CD4-positive, alpha-beta T cell (primary cell): ENCODE measurements at places on chromosomes 5 and 9. TPM values are rescaled to one million over a fixed set of nuclear protein-coding genes. Genes with fewer than 3 reads are reported as not detected.

The P4HA2 gene
- total RNA-seq = not detected

The ARL10 gene
- total RNA-seq = 4.4 TPM

The HSPA5 gene
- 280 TPM for total RNA-seq

The IL13 gene
- not detected for total RNA-seq

The HAVCR1 gene
- 1.7 TPM for total RNA-seq

The GLRA1 gene
- total RNA-seq = not detected

The IRGM gene
- total RNA-seq = 4.0 TPM

The DPYSL3 gene
- total RNA-seq = not detected

The CCDC192 gene
- total RNA-seq = not detected

The NIM1K gene
- 0.08 TPM for total RNA-seq

The NRG2 gene
- total RNA-seq = 0.17 TPM

The RNF183 gene
- not detected for total RNA-seq

The BTNL8 gene
- total RNA-seq = not detected

The CRHBP gene
- not detected for total RNA-seq

GRCh38 chr9:130689937-130690700 lies 3.5 kb upstream of the EXOSC2 start:
- no peak for DNase-seq

DNA sequence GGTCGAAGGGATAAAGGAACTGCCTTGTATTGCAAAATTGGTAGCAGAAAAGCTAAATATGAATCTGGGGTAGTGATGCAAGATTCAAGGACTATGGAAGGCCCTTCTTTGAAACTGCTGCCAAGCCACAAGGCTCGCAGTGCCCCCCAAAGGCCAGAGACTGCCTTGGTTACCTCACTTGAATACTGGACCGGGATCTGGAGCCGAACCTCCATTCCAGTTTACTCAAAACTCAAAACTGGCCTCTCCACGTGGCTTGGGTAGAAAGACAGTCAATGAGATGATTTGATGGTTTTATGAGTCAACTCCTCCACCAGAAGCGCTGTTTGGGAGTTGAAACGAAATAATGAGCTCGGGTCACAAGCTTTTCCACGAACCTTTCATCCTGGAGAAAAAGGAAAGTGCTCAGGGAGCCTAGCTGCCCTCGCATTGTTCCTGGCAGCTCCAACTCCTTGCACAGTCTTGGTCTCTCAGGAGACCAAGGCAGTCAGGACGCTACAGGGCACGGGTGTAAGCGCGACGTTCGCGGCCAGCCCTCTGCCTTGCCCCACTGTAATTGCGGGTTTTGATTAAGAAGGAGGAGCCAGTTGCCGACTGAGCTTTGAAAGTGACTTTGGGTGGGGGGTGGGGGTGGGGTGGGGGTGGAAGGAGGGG lies 2.8 kb downstream of the ST8SIA4 start:
- DNase-seq = no peak

- no peak for DNase-seq
These were observed 178.8 kb upstream of the ERCC6L2 start for GRCh38 chr9:95696701-95697100.

- no peak for DNase-seq
These were observed 9.3 kb upstream of the ARAP3 start for GRCh38 chr5:141691286-141691866.

GRCh38 chr9:86589730-86590129 lies 235.5 kb upstream of the TUT7 start:
- no peak for DNase-seq

GRCh38 chr9:118129541-118129940 lies 425.3 kb downstream of the TLR4 start:
- no peak for DNase-seq

- DNase-seq = no peak
These were observed 143.4 kb downstream of the PALM2AKAP2 start for GRCh38 chr9:109923471-109923760.

DNA sequence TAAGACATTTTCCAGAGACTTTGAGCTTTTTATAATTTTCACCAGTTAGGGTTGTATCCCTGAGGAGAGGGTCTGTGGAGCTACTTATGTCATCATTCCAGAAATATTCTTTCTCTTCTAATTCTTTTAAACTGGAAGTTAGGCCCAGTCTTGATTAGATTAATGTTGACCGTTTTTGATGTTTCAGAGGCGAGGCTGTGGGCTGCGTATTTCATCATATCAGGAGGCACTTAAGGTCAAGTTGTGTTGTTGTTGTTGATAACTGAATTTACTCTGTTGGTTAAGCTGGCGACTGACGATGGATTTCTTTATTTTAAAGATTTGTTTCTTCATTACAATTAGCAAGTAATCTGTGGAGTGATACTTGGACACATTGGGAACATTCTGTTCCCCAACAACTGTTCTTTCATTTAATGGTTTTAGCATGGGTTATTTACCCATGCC lies 20.1 kb downstream of the IPO11 start:
- DNase-seq = no peak

GRCh38 chr5:142748568-142749249 lies 21.5 kb upstream of the ARHGAP26 start:
- peak; percentile 74 for DNase-seq

GRCh38 chr5:95808013-95808685 lies 14.4 kb downstream of the GLRX start:
- no peak for DNase-seq

GRCh38 chr9:37471942-37472684 lies 6.9 kb upstream of the ZBTB5 start:
- DNase-seq = no peak

DNA sequence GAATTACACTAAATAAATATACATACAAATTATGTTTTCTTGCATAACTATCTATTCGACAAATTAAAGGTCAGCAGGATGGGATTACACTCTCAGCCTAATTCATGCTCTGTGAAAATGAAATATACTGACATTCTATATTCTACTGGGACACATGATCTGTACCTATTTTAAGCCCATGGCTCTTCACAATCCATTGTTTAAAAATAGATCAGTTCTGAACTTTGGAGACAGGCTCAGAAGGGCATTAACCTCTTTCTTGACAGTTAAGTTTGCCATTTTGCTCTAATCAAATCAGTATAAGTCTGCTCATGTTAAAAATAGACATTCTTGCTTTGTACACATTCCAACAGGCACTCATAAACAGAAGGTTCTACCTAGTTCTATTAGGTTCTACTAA lies 361.2 kb downstream of the HCN1 start:
- no peak for DNase-seq

GRCh38 chr5:142772446-142773293 lies 2.5 kb downstream of the ARHGAP26 start:
- DNase-seq = no peak

DNA sequence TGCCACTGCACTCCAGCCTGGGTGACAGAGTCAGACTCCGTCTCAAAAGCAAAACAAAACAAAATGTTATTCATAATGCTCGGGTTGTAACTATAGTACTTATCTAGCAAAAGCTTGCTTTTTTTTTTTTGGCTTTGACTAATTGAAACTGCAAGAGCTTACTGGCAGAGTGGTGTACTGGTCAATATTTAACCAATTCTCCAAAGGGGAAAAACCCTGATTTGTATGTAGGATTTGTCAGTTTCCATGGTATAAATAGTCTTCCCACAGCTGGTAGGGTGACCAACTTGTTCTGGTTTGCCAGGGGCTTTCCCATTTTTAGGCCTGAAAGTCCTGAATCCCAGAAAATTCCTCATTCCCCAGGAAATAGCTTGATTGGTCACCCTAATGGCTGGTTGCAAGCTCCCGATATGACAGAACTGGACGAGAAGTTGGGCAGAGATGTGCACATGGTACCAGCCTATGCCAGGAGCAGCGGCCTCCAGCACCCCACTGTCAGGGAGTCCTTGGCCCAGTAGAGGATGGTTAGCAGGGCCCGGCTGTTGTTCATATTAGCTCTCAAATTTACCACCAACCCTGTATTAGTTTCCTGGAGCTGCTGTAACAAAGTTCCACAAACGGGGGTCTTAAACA lies 58.0 kb downstream of the FXN start:
- DNase-seq = no peak

DNA sequence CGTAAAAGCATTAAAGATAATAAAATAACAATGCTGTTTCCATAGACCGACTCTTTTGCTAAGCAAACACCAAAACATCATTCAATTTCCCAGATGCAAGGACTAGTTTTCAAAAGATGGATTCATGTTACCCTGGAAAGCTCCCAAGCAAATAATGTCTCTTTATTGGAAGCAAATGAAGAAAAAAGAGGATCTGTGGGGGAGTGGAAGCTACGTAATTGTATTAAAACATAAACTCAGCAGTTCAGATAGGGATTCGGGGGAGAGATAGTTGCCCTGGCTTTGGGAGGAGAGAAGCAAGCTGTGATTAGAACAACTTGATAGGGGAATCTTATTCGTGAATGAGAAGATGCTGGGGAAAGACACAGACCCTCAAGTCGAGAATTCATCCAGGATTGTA lies 491.0 kb upstream of the CLINT1 start:
- no peak for DNase-seq

GRCh38 chr5:26641492-26641891 lies 396.9 kb downstream of the CDH9 start:
- no peak for DNase-seq

GRCh38 chr9:132163457-132163875 lies 1.6 kb downstream of the NTNG2 start:
- no peak for DNase-seq

GRCh38 chr9:13778631-13779030 lies 499.1 kb upstream of the MPDZ start:
- DNase-seq = no peak

GRCh38 chr5:103847060-103847459 lies 284.5 kb upstream of the NUDT12 start:
- DNase-seq = no peak

GRCh38 chr9:7578951-7579350 lies 220.6 kb downstream of the DMAC1 start:
- no peak for DNase-seq

DNA sequence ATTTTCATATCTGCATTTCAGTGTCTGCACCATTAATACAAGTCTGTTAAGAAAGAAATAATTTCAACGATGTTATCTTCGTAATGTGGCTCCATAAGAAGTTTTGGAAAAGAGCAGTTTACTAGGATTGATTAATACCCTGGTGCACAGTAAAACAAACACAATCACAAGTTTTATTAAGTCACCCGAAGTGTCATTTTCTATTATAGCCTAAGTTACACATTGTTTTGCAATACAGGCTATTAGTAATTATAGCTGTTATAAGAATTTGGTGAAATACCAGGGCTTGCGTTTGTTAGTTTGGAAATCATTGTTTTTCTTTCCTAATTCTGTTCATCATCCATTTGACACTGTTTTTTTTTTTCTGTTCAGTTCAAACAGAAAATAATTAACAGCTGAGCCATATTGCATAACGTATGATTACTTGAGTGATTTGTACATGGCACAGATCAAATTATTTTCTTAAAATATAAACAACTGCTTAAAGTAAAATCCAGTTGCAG lies 30.6 kb downstream of the LVRN start:
- DNase-seq = no peak

DNA sequence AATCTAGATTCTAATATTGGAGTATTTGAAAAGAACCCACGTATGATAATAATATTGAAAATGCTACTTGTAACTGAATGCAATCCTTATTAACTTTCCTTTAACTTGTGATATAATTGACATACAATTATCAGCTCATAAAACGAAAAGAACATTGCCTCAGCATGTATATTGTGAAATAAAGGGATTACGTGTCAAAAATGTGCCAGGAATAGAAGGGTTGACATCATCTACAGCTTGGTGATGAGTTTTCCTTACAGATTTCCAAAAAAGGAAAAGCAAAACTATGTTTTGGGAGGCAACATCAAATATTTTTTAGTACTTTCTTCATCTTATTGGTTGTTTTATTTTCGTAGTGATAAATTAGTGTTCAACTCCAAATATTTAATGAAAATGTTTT lies 266.0 kb upstream of the PTGER4 start:
- DNase-seq = no peak

DNA sequence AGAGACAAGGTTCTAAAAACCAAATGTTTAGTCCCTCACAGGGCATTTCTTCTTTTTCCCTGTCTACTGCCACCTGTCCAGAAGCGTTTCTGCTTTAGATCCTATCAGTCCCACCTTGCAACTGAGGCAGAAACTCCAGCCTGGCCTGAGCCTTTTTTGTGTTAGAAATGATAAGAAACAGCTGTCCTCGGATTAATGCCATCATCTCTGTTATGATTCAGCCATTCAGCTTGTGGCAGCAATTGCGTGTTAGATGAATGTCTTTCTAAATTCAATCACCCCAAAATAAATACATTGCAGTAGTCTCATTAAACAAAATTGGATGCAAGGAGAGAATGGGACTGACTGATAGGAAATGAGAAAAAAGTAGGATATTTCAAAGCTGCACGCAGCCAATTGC lies 28.3 kb upstream of the FRMPD1 start:
- DNase-seq = no peak

DNA sequence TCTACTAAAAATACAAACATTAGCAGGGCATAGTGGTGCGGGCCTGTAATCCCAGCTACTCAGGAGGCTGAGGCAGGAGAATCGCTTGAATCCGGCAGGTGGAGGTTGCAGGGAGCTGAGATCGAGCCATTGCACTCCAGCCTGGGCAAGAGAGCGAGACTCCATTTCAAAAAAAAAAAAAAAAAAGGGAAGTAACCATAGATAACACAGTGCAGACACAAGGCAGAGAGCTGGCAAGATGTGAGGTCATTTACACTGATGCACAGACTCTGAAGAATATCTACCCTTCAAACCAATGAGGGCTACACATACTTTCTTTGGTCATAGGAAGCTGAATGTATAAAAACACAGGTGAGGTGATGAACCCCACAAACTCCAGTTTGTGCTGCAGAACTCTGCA lies 131.9 kb downstream of the DCP2 start:
- DNase-seq = no peak

- no peak for DNase-seq
These were observed 39.5 kb downstream of the SNCAIP start for GRCh38 chr5:122351416-122352157.

GRCh38 chr9:72213906-72214305 lies 64.7 kb downstream of the GDA start:
- DNase-seq = no peak

- no peak for DNase-seq
These were observed 10.0 kb downstream of the TRAF1 start for GRCh38 chr9:120916588-120916987.

GRCh38 chr5:137872466-137872865 lies 4.8 kb downstream of the MYOT start:
- DNase-seq = no peak

DNA sequence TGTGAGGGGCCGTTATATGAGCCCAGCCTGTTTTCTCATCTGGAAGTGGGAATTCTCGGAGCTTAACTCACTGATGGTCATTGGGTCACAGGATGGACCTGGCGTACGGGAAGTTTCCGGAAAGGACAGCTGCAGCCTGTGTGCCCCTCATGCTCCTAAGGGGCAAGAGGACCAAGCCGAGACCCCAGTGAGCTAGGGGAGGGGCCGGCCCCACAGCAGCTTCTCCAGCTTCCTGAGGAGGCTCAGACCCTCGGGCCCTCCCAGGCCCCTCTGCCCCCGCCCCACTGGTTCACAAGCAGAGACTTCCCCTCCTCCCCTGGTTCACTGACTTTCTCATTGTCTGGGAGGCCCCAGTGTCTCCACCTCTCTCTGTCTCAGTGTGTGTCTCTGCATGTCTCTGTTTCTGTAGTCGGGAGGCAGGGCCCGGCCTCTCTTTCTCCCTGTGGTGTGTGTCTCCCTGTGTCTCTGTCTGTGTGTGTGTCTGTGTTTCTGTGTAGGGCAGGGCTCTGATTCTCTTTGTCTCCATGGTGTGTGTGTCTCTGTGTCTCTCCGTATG lies 32.3 kb upstream of the FIBCD1 start:
- no peak for DNase-seq
